ENCODE measurements at places on chromosomes 12 and 14.

- H3K36me3 ChIP-seq = peaks cover 2% of the 10 kb centered on the region
- H3K27ac ChIP-seq = no peak overlapping the region
- no peaks in the 10 kb centered on the region for H3K27me3 ChIP-seq
- H3K4me3 ChIP-seq = no peak overlapping the region
Measured at GRCh38 chr12:69392179-69392928, 32.8 kb downstream of the YEATS4 start.

- no peak overlapping the region for H3K4me3 ChIP-seq
- no peaks in the 10 kb centered on the region for H3K36me3 ChIP-seq
- no peak overlapping the region for H3K27ac ChIP-seq
- H3K27me3 ChIP-seq = no peaks in the 10 kb centered on the region
- no peak for DNase-seq
- H3K4me1 ChIP-seq = peaks cover 65% of the 10 kb centered on the region
Measured at GRCh38 chr12:1702713-1703112, 11.8 kb downstream of the ADIPOR2 start.

- DNase-seq = no peak
- no peaks in the 10 kb centered on the region for H3K27me3 ChIP-seq
- H3K4me1 ChIP-seq = no peaks in the 10 kb centered on the region
- no peaks in the 10 kb centered on the region for H3K36me3 ChIP-seq
Measured at GRCh38 chr12:68203460-68203875, 22.1 kb downstream of the IL26 start.

DNA sequence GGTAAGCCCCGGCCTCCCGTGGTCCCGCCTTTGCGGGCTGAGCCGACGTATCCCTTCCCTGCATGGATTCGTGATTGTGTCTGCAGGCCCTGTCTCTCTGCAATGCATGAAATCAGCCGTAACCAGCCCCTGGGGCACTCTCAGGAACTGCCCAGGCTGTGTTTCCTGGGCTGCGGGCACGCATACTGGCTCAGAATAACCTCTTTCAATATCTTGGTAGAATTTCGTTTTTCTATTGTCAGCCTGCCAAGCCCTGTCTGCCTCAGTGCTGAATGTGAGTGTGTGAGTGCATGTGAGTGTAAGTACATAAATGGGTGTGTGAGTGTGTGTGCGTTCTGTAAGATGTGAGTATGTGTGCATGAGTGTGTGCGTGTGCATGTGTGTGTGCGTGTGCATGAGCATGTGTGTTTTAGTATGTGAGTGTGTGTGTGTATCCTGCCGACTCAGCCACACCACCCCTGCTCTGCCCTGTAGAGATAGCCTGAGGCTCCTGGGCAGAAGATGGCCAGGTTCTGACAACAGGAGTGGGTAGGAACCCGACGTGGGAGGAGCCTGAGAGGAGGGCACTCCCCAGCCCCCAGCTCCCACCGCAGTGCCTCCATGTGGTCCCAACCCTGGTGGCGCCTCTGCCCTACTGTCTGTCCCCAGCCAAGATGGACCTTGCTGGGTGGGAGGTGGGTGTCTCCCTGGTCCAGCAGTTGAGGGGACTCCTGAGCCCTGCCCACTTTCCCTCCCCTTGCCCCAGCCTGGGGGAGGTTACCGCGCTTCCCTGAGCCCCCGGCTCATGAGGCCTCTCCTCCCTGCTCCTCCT, 268.8 kb downstream of the ADGRD1 start:
- no peaks in the 10 kb centered on the region for H3K36me3 ChIP-seq
- H3K4me1 ChIP-seq = no peaks in the 10 kb centered on the region
- no peaks in the 10 kb centered on the region for H3K27me3 ChIP-seq

GRCh38 chr12:52327830-52328500, 6.8 kb upstream of the KRT83 start:
- H3K4me1 ChIP-seq = no peaks in the 10 kb centered on the region
- no peak overlapping the region for H3K27ac ChIP-seq
- no peaks in the 10 kb centered on the region for H3K36me3 ChIP-seq
- H3K4me3 ChIP-seq = no peak overlapping the region

GRCh38 chr12:67046062-67046461, 223.1 kb upstream of the CAND1 start:
- H3K27me3 ChIP-seq = no peaks in the 10 kb centered on the region
- DNase-seq = no peak
- H3K4me1 ChIP-seq = no peaks in the 10 kb centered on the region
- H3K27ac ChIP-seq = no peak overlapping the region

DNA sequence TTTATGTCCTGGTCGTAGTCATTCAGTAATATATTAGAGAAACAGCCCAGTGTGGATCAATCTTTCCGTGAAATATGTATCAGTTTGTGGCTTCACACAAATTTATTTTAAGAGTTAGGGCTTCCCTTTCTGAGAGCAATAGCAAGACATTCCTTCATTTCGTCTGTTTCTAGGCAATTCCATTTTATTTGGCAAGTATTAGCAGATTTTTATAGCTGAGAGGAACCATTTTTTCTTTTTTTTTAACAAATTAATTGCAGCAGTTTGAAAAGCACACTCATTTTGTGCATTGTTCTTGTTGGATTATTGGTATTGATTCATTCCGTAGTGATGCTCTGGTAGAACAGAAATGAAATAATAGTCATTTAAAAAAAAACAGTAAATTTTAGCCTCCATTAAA, 132.9 kb downstream of the SRGAP1 start:
- H3K27ac ChIP-seq = no peak overlapping the region
- H3K27me3 ChIP-seq = no peaks in the 10 kb centered on the region
- H3K4me3 ChIP-seq = no peak overlapping the region
- H3K36me3 ChIP-seq = no peaks in the 10 kb centered on the region
- no peak for DNase-seq

DNA sequence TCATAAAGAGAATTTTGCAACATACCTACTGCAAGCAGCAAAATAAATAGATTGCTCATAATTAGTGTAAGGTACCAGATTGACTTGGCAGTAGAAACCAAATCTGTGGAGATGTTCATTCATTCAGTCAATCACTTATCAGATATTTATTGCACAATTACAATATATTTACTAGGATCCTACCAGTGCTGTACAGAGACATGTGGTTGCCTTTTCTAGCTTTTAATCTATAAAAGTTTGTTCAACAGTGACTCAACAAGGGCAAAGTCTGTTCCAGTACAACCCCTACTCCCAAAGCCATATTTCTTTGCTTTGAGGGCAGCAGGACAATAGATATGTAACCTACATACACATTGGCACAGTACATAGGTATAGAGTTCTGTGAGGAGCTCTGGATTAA, 27.3 kb downstream of the ABCD2 start:
- no peak overlapping the region for H3K27ac ChIP-seq
- no peak for DNase-seq
- H3K4me3 ChIP-seq = no peak overlapping the region
- H3K36me3 ChIP-seq = no peaks in the 10 kb centered on the region
- H3K4me1 ChIP-seq = no peaks in the 10 kb centered on the region

GRCh38 chr14:101456246-101457175, 104.8 kb upstream of the DIO3 start:
- no peak for DNase-seq
- H3K36me3 ChIP-seq = no peaks in the 10 kb centered on the region
- H3K4me1 ChIP-seq = peaks cover 27% of the 10 kb centered on the region
- no peak overlapping the region for H3K27ac ChIP-seq
- H3K27me3 ChIP-seq = no peaks in the 10 kb centered on the region
- no peak overlapping the region for H3K4me3 ChIP-seq

DNA sequence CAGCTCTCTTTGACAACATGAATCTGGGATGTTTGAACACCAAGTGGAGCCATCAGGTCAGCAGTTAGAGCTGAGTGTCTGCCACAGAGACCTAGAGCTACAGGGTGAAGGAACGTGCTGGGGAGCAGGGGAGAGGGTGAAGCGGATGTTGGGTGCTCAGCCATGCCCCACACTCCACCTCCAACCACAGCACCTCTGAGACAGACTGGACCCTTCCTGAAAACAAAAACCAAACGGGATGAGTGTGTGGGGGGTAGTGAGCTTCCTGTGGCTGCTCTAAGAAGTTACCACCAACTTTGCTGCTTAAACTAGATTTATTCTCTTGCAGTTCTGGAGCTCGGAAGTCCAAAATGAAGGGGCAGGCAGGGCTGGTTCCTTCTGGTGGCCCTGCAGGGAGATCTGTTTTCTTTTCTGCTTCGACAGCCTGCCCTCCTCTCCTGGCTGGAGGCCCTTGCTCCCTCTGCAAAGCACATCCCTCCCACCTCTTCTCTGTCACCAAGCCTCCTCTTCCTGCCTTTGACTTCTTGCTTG, 5.6 kb upstream of the GOLGA3 start:
- H3K4me3 ChIP-seq = no peak overlapping the region
- no peaks in the 10 kb centered on the region for H3K27me3 ChIP-seq
- H3K4me1 ChIP-seq = peaks cover 3% of the 10 kb centered on the region

- H3K27ac ChIP-seq = no peak overlapping the region
- H3K36me3 ChIP-seq = no peaks in the 10 kb centered on the region
- no peak for DNase-seq
- H3K4me3 ChIP-seq = no peak overlapping the region
- no peaks in the 10 kb centered on the region for H3K27me3 ChIP-seq
- H3K4me1 ChIP-seq = no peaks in the 10 kb centered on the region
Measured at GRCh38 chr14:32993921-32994320, 55.2 kb downstream of the NPAS3 start.

DNA sequence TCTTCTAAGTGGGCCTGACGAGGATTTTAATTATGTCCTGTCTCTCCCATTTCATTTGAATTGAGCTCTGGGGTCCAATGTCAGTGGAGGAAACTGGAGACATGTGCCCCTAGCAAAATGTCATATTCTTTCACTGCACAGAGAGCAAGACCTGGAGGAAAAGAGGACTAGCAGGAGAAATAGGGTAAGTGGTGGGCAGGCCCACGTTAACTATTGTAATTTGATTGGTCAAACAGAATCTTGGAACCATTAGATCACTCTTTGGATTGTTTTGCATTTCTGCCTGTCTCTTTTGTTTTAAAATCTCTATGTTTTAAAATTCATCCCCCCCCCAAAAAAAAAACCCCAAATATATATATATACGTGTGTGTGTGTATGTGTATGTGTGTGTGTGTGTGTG, 113.9 kb upstream of the PELI2 start:
- no peak overlapping the region for H3K27ac ChIP-seq
- peaks cover 6% of the 10 kb centered on the region for H3K4me1 ChIP-seq
- no peaks in the 10 kb centered on the region for H3K36me3 ChIP-seq
- no peak overlapping the region for H3K4me3 ChIP-seq
- no peak for DNase-seq

- H3K36me3 ChIP-seq = no peaks in the 10 kb centered on the region
- no peak for DNase-seq
Measured at GRCh38 chr12:68340404-68341270, 8.5 kb upstream of the MDM1 start.

DNA sequence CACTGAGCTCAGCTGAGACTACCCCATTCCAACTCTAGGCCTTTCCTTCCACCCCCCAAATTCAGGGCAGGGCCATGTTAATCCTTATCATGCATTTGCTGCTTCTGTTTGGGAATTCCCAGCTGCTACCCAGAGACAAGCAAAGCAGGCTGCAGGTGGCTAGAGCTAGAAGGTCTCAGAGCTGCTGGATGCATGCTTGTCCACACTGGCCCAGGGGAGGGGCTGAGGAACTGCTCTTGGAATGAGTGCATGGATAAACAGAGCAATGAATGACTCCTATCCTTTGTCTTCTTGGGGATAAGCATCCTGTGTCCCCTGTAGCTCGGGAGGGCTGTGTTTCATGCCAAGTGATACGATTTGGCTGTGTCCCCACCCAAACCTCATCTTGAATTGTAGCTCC, 136.8 kb upstream of the NOS1 start:
- no peak overlapping the region for H3K27ac ChIP-seq
- H3K4me3 ChIP-seq = no peak overlapping the region
- H3K27me3 ChIP-seq = no peaks in the 10 kb centered on the region
- H3K36me3 ChIP-seq = no peaks in the 10 kb centered on the region

DNA sequence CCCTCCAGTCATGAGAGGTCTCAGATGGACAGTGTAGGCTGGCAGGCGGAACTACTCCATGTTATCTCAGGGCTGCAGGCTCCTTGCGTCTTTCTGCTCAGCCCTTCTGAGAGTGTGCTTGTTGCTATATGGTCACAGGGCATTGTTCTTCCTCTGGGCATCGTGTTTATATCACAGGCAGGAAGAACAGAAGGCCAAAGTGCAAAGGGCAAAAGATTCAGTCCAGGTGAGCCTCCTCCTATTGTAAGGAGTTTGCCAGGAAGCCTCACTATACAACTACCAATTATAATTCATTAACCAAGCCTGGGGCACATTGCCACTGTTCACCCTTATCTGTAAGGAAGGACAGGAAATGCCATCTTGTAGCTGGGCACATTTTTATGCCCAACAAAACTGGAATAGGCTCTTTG, 195.5 kb upstream of the KITLG start:
- H3K27ac ChIP-seq = no peak overlapping the region
- H3K4me3 ChIP-seq = no peak overlapping the region
- no peak for DNase-seq
- no peaks in the 10 kb centered on the region for H3K4me1 ChIP-seq
- no peaks in the 10 kb centered on the region for H3K36me3 ChIP-seq
- no peaks in the 10 kb centered on the region for H3K27me3 ChIP-seq

DNA sequence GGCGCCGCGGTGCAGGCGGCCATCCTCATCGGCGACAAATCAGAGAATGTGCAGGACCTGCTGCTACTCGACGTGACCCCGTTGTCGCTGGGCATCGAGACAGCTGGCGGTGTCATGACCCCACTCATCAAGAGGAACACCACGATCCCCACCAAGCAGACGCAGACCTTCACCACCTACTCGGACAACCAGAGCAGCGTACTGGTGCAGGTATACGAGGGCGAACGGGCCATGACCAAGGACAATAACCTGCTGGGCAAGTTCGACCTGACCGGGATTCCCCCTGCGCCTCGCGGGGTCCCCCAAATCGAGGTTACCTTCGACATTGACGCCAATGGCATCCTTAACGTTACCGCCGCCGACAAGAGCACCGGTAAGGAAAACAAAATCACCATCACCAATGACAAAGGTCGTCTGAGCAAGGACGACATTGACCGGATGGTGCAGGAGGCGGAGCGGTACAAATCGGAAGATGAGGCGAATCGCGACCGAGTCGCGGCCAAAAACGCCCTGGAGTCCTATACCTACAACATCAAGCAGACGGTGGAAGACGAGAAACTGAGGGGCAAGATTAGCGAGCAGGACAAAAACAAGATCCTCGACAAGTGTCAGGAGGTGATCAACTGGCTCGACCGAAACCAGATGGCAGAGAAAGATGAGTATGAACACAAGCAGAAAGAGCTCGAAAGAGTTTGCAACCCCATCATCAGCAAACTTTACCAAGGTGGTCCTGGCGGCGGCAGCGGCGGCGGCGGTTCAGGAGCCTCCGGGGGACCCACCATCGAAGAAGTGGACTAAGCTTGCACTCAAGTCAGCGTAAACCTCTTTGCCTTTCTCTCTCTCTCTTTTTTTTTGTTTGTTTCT, 1.7 kb downstream of the HSPA2 start:
- H3K4me1 ChIP-seq = peaks cover 27% of the 10 kb centered on the region
- DNase-seq = no peak
- H3K36me3 ChIP-seq = no peaks in the 10 kb centered on the region
- H3K27ac ChIP-seq = no peak overlapping the region
- no peaks in the 10 kb centered on the region for H3K27me3 ChIP-seq

GRCh38 chr12:3530548-3530947, 39.5 kb downstream of the PRMT8 start:
- no peak overlapping the region for H3K4me3 ChIP-seq
- no peak for DNase-seq
- no peaks in the 10 kb centered on the region for H3K27me3 ChIP-seq

- H3K4me3 ChIP-seq = no peak overlapping the region
- peak; percentile 52 for DNase-seq
- no peaks in the 10 kb centered on the region for H3K36me3 ChIP-seq
- no peak overlapping the region for H3K27ac ChIP-seq
- H3K4me1 ChIP-seq = no peaks in the 10 kb centered on the region
- no peaks in the 10 kb centered on the region for H3K27me3 ChIP-seq
Measured at GRCh38 chr14:69850086-69850735, 29.0 kb upstream of the SMOC1 start.
